ENCODE measurements at places on chromosomes 3 and 15.

DNA sequence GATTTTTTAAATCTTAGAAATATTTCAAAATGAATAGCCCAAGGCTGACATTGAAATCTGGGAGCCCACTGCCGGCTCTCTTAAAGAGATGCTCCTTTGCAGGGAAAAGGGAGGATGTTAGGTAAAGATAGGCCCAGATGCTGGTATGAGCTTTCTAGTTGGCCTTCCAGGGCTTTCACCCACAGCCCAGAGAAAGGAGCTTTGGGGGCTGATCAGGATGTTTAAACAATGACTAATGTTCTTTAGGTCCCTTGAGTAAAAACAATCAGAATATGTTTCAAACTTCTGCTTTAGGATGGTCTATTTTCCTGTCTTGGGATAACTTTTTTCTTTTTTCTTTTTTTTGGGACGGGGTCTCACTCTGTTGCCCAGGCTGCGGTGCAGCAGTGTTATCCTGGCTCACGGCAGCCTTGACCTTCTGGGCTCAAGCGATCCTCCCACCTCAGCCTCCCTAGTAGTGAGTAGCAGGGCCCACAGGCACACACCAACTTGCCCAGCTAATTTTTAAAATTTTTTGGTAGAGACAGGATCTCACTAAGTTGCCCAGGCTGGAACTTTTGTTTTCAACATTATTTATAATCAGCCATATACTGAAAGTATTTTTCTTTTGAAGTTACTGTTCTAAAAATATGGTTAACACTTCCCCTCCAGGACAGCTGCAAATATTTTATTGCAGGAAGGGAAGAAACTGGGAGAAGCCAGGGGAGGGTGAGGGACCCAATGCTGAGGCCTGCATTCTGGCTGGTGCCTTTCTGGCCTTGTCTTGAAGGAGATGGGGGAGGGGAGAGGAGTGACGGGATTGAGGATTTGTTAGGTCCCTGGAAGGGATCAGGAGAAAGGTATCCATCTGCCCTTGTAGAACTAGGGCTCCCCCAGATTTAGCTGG is 70.1 kb downstream of the TRAK1 start:
- no peak for DNase-seq

GRCh38 chr15:69766156-69766555 is 313.5 kb downstream of the RPLP1 start:
- DNase-seq, result no peak

DNA sequence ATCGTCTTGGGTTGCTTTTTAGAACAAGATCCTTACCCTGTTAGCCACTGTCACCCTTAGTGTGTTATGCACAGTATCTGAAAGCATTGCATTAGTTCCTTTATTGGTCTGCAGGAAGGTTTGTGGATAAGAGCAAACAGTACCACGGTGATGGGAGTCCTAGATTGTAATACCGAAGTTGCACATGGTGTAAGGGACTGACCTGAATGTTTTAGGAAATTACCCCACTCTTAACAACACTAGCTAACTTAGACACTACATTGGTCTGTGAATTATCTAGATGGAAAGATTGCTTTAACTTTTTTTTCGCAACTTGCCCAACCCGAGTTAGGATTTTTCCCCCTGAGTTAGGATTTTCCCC is 1.3 kb downstream of the STT3B start:
- no peak for DNase-seq

DNA sequence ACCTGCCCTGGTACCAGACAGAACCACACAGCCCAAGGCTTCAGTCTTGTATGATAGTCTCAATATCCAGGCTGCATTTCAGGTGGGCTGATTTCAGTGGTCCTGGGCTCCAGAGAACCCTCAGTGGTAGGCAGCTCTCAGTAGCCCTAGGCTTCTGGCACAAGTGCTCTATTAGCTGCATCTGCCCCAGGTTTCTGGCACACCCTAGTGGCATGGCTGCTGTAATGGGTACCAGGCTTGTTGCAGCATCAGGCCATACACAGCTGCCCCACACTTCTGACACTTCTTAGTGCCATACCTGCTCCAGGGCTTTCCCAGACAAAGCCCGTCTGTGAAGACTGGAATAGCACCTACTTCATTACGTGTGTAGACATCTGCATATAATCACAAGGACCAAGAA is 1062.2 kb upstream of the EPHA6 start:
- no peak for DNase-seq

GRCh38 chr3:29271475-29271874 is 9.4 kb upstream of the RBMS3 start:
- DNase-seq, result no peak

GRCh38 chr15:36608180-36608579 is 28.8 kb downstream of the CDIN1 start:
- no peak for DNase-seq

DNA sequence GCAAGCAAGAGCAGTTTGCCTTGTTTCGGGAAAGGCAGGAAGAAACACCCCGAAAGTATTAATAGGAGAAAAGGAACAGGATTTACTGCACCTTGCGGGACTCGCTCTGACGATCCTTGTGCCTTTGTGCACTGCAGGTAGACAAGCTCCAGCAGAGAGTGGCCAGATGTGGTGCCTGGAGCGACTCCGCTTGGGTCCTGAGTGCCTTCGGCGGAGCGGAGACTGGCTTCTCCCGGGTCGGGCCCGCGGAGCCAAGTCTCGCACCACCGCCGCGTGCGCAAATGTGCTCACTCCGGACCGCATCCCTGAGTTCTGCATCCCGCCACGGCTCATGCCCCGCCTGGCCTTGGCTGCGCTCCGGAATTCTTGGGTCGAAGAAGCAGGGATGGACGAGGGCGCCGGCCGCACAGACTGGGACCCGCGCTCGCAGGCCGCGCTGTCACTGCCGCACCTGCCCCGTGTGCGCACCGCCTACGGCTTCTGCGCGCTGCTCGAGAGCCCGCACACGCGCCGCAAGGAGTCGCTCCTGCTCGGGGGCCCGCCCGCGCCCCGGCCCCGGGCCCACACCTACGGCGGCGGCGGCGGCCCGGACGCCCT is 769 bp downstream of the C2CD4A start:
- DNase-seq, result no peak

GRCh38 chr3:177465257-177465642 is 268.0 kb upstream of the TBL1XR1 start:
- DNase-seq, result no peak

- DNase-seq, result no peak
Observed at GRCh38 chr3:65466300-65466988, 572.3 kb downstream of the MAGI1 start.

- DNase-seq, result no peak
Observed at GRCh38 chr15:49041426-49041825, 4.8 kb downstream of the SECISBP2L start.

DNA sequence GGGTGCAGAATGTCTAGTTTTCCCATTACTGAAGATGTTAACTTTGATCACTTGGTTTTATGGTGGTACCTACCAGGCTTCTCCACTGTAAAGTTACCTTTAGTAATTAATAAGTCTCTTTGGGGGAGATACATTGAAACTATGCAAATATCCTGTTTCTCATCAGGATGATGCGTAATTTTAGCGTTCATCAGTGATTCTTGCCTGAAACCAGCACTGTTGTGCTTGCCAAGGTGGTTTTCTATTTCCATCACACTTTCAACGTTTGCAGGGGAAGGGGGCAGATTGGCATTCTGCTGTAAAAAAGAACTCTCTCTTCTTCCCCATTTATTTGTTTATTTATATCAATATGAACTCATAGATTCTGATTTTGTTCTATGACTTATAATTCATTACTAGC is 61.0 kb downstream of the SSR3 start:
- no peak for DNase-seq

DNA sequence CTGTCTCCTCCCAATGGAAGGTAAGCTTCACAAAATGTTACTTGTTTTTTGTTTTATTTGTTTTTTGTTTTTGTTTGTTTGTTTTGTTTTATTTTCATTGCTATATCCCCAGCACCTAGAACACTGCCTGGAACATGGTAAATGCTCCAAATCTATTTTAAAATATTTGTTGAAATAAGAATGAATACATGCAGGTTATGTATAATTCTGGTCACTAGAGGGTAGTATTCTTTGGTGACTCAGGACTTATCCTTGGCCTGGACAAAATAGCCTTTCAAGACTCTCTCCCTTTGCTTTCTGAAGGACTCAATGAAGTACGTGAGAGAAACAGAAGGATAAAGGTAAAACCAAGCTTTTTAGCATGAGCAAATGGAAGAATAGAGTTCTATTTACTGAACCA is 46.9 kb upstream of the PPP2R3A start:
- peak; percentile 14 for DNase-seq

GRCh38 chr3:194265505-194265892 is 85.6 kb downstream of the CPN2 start:
- DNase-seq, result no peak

DNA sequence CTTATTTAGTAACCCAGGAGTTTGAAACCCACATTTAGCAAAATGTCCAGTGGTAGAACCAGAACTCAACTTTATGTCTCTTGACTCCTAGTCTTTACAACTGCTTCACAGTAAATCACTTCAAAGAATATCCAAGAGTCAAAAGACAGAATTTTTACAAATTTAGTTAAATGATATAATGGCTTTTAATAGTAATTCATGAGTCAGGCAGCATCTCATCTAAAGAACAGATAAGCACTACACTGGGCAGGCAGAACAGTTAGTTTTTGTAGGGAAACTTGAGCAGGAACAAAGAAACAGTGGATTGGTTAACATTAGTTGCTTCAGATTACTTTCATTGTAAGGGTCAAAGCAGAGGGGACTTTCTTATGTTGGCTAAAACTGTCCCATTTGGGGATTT is 120.2 kb downstream of the NEO1 start:
- no peak for DNase-seq

GRCh38 chr3:168722091-168722490 is 626.4 kb upstream of the GOLIM4 start:
- DNase-seq, result peak; percentile 6

DNA sequence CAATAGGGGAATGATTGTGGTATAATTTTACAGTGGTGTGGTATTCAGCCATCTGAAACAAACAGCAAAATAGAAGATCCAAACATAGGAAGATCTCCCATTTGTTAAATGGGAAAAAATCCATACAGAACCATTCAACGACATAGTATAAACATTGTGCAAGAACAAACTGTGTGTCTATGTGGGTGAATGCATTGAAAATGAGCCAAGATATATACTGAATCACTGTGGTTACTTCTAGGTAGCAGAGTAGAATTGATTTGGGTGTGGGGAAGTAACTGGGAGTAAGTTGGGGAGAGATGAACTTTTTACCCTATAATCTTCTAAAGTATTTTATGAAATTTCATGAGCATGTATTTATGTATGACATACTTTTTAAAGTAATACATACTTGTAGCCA is 123.1 kb upstream of the UMPS start:
- peak; percentile 36 for DNase-seq

GRCh38 chr3:15050405-15051092 is 14.6 kb downstream of the MRPS25 start:
- DNase-seq, result no peak

- DNase-seq, result no peak
Observed at GRCh38 chr15:80482696-80483095, 78.5 kb downstream of the ARNT2 start.

GRCh38 chr15:94295275-94295674 is 63.9 kb downstream of the MCTP2 start:
- DNase-seq, result no peak

- no peak for DNase-seq
Observed at GRCh38 chr3:52085681-52086282, 29.4 kb upstream of the DUSP7 start.

- no peak for DNase-seq
Observed at GRCh38 chr15:90031231-90031791, 30.2 kb downstream of the ZNF710 start.
